Breast epithelium (tissue), 4 donors: ENCODE measurements at places on chromosomes 5 and 9.
A peak's percentile ranks its signal among the peaks of the same experiment; 100 is the strongest.

- H3K4me1 ChIP-seq = no peaks in the 10 kb centered on the region
- H3K4me3 ChIP-seq = no peak overlapping the region
- no peak for DNase-seq
- no peaks in the 10 kb centered on the region for H3K36me3 ChIP-seq
- H3K27ac ChIP-seq = no peak overlapping the region
These were observed 63.5 kb downstream of the PTPDC1 start for GRCh38 chr9:94147776-94148175.

DNA sequence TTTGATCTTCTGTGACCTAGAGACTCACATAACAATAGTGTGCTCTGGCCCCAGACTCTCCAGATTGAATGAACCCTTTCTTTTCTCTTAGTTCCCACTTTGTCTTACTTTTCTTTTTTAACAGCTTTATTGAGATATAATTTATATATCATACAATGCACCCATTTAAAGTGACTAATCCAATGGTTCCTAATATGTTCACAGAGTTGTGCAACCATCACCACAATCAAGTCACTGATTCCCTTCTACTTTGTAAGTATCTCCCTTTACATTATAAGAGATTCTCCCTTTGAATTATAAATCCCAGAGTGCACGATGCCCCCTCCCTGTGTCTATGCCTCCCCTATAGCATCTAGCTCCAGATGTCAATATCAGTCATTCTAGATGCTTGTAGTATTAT is 172.4 kb downstream of the HINT1 start:
- no peak overlapping the region for H3K4me3 ChIP-seq
- no peak for DNase-seq
- no peaks in the 10 kb centered on the region for H3K27me3 ChIP-seq
- no peak overlapping the region for H3K27ac ChIP-seq

GRCh38 chr9:128285033-128285784 is 9.1 kb downstream of the SWI5 start:
- DNase-seq = no peak
- no peak overlapping the region for H3K27ac ChIP-seq
- no peak overlapping the region for H3K4me3 ChIP-seq
- H3K27me3 ChIP-seq = no peaks in the 10 kb centered on the region

- H3K4me1 ChIP-seq = peaks cover 12% of the 10 kb centered on the region
- H3K4me3 ChIP-seq = no peak overlapping the region
- DNase-seq = no peak
- H3K27ac ChIP-seq = peak overlapping the region; percentile 38
These were observed 5.0 kb downstream of the P4HA2 start for GRCh38 chr5:132222649-132223038.

DNA sequence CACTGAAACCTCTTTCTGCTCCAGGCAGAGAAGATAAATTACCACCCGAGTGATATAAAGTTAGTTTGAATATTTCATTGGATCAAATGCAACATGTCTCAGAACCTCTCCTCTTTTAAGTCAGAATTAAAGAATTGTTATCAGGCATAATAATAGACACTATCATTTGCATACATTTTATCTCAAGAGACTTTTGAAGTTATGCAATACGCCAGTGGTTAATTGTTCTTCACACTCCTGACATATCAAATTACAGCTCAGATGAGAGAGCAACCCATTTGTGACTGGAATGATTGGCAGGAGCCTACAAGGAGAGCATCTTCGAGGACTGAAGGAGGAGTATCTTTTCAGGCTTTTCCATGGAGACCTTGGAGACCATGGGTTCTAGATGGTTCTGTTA is 452.2 kb downstream of the KDM4C start:
- DNase-seq = no peak
- H3K4me1 ChIP-seq = no peaks in the 10 kb centered on the region
- H3K27me3 ChIP-seq = no peaks in the 10 kb centered on the region
- H3K36me3 ChIP-seq = no peaks in the 10 kb centered on the region
- no peak overlapping the region for H3K27ac ChIP-seq

- no peak overlapping the region for H3K4me3 ChIP-seq
- no peak for DNase-seq
- H3K4me1 ChIP-seq = no peaks in the 10 kb centered on the region
These were observed 13.0 kb downstream of the CHSY3 start for GRCh38 chr5:129917224-129917623.

DNA sequence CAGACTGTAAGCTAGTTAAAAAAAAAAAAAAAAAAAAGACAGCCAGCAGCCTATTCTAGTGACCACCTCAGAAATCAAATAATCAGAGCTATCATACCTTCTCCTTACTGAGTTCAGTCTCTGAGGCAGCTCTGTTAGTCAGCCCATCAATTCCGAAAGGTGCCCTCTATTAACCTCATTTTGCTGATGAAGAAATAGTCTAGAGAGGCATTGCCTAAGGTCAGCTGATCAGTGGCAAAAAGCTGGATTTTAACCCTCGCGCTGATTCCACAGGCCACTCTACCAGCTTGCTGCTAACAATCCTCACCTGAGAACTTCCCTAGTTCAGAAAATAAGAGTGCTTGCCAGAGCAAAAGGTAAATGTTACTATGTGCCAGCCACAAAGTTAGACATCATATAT is 172.0 kb downstream of the DENND1A start:
- no peak for DNase-seq
- H3K27ac ChIP-seq = no peak overlapping the region
- H3K27me3 ChIP-seq = no peaks in the 10 kb centered on the region
- no peaks in the 10 kb centered on the region for H3K4me1 ChIP-seq
- H3K36me3 ChIP-seq = no peaks in the 10 kb centered on the region

DNA sequence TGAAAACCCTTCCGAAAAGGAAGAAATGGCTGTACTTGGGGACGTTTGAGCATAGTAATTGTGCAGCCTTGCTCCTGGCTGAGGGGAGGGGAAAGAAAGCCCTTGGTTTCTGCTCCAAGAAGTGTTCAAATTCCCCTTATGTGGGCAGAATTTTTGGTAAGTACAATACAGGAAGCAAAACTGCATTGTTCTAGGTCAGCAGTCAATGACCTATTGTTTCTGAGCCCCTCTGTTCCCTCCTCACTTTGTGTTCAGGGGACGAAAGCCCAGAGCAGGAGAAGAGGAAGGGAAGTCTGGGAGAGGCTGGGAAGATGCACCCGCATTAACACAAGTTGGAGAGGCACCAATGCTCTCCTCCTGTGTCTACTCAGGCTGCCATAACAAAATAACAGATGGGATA is 11.9 kb downstream of the BASP1 start:
- H3K4me3 ChIP-seq = no peak overlapping the region
- H3K36me3 ChIP-seq = no peaks in the 10 kb centered on the region
- H3K4me1 ChIP-seq = peaks cover 8% of the 10 kb centered on the region

DNA sequence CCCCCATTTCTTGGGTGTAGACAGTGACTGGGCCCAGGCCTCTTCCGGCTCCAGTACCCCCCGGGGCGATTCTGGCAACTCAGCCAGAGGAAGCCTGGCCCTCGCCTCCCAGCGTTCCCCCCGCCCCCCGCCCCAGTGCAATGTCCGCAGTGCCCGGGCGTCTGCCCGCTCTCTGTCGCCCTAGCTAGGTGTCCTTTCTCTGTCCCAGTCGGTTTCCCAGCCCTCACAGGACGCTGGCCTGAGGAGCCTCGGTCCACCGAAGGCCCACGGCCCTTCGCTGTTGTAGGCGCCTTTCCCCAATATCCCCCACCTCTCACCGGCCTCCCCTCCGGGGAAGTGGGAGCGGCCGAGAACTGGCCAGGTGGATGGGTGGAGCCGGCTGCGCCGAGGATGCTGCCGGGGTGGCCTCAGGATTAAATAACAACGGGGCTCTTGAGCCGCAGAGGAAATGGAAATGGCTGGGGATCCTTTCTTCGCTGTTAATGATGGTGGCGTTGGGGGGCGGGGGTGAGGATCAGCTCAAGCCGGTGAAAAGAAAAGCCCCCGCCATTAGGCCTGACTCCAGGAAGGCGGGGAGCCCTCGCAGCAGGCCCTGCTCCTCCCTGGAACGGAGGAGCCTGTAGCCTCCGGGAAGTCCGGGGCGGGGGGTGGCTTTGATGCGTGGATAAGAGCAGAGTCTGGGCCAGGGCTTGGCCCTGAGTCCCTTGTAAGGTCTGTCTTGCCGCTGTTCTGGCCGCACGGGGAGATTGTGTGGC is 1.1 kb upstream of the SPRY4 start:
- H3K4me1 ChIP-seq = no peaks in the 10 kb centered on the region
- peak overlapping the region; percentile 93 for H3K4me3 ChIP-seq
- no peak for DNase-seq
- no peaks in the 10 kb centered on the region for H3K36me3 ChIP-seq

GRCh38 chr5:67032921-67033664 is 163.5 kb downstream of the CD180 start:
- no peak for DNase-seq
- no peaks in the 10 kb centered on the region for H3K36me3 ChIP-seq
- no peaks in the 10 kb centered on the region for H3K27me3 ChIP-seq
- H3K4me3 ChIP-seq = no peak overlapping the region
- H3K27ac ChIP-seq = no peak overlapping the region
- no peaks in the 10 kb centered on the region for H3K4me1 ChIP-seq

GRCh38 chr9:121888438-121888775 is 204.7 kb downstream of the TTLL11 start:
- H3K27ac ChIP-seq = no peak overlapping the region
- DNase-seq = no peak
- no peaks in the 10 kb centered on the region for H3K27me3 ChIP-seq
- H3K4me3 ChIP-seq = no peak overlapping the region

- H3K36me3 ChIP-seq = no peaks in the 10 kb centered on the region
- no peak overlapping the region for H3K27ac ChIP-seq
- H3K27me3 ChIP-seq = no peaks in the 10 kb centered on the region
These were observed 44.4 kb upstream of the CPLX2 start for GRCh38 chr5:175826980-175827379.

DNA sequence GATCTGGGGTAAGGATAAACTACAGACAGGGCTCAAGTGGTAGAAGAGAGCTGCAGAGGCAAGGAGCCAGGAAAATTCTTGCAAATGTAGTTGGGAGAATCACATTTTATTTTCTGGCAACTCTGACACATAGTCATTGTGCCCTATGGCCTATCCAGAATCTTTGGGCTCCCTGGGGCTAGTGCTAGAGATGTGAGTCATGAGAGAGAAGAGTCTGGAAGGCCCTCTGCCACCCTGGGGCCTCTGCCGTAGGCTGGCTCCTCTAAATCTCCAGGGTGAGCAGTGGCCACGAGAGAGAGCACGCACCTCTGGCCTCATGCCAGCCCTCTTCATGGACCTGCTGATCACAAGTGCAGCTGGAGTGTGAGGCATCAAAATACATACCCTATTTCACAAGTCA is 74.3 kb upstream of the SSBP2 start:
- H3K4me3 ChIP-seq = no peak overlapping the region
- H3K27me3 ChIP-seq = no peaks in the 10 kb centered on the region
- no peaks in the 10 kb centered on the region for H3K4me1 ChIP-seq

DNA sequence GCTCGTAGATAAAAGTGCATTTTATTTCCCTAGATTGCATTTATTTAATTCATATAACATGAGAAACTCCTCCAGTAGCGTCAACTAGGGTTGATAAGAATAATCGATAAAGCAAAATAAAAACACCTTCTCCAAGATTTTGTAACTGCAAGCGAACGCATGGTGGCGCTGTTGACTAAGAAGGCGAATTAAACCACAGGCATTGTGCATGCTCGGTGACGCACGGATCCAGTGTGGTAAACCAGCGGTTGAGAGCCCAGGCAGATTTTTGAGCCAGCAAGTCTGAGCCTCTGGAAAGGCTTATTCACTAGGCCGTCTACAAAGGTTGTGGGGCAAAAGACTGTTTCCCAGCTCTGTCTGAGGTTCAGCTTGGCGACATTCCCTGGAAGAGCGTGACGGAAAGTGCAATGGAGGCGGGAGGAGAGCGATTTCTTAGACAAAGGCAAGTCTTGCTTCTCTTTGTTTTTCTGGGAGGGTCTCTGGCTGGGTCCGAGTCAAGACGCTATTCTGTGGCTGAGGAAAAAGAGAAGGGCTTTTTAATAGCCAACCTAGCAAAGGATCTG is at the start of gene PCDHB3:
Gene PCDHB3 (plus strand): TSS at position 231 of the 563 bp plus-strand sequence. CDS start 177 bp downstream, at position 408.
- H3K27me3 ChIP-seq = no peaks in the 10 kb centered on the region
- H3K4me1 ChIP-seq = no peaks in the 10 kb centered on the region
- DNase-seq = no peak
- H3K4me3 ChIP-seq = peak within 1 kb of the TSS; percentile 54
- peak within 1 kb of the TSS; percentile 25 for H3K27ac ChIP-seq
- no peaks in the 10 kb centered on the region for H3K36me3 ChIP-seq

DNA sequence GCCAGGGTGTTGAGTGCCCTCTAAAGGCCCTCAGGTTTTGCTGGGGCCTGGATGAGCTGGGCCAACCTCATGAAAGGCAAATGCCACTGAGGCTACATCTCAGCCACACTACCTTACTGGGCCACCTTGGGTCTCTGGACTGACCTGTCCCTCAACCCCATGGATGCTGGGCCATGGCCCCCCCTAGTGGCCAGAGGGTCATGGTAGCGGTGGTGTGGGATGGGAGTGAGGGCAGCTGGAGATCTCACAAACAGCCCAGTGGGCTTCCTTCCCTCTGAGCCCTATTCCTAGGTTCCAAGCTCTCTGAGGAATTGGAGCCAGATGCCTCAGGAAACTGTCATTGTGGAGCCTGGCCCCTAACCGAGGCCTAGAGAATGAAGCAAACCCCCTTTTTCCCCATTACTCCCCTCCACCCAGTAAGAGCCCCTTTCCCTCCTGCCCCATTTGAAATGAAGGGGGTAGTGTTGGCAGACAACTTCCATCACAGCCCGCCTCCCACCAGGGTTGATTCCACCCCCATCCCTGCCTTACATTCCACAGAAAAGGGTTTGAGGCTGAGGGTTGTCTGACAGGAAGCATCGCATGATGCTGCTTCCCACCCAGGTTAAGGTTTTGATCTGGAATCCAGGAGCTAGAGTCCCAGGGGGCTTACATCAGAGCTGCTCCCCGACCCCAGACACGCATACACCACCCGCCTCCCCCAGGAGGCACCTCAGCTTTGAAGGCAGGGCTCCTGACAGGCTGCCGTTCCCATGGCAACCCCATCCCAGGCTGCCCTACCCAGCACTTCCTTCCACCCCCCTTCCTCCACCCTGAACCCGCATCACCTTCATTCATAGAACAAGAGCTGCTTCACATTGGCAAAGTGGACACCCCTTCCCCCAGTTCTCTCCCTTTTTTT is 63.9 kb downstream of the PCDH1 start:
- H3K27ac ChIP-seq = no peak overlapping the region
- no peaks in the 10 kb centered on the region for H3K36me3 ChIP-seq
- no peaks in the 10 kb centered on the region for H3K27me3 ChIP-seq

DNA sequence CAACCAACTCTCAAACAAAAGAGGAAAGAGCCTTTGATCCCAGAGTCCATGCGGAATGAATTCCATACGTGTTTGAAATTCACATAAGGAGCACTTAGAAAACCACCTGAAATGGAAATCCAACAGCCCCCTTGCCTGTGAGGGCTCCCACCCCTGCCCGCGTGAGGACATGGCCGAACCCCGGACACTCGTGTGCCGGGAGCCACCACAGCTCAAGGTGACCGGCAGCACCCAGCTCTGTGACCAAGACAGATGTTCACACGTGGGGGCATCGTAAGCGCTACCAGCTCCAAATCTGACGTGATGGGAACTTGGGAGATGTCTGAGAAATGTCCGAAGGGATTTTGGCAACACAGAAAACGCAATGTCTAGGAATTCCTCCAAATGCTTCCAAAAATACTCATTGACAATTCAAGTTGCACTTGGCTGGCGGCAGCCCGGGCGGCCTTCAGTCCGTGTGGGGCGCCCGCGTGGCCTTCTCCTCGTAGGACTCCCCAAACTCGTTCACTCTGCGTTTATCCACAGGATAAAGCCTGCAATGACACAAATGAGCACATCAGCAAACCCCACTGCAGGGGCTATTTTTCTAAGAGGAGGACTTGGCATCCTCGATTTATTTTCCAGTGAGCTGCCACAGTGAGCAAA is 23.2 kb upstream of the TERT start:
- no peak overlapping the region for H3K4me3 ChIP-seq
- H3K27ac ChIP-seq = no peak overlapping the region
- no peaks in the 10 kb centered on the region for H3K4me1 ChIP-seq
- H3K27me3 ChIP-seq = no peaks in the 10 kb centered on the region
- no peak for DNase-seq
